ENCODE measurements at places on chromosomes 12 and 14.

GRCh38 chr14:102249981-102250380, 55.0 kb downstream of the MOK start:
- no peak for DNase-seq

- no peak for DNase-seq
Observed at GRCh38 chr12:49332441-49332861, 4.5 kb downstream of the C1QL4 start.

DNA sequence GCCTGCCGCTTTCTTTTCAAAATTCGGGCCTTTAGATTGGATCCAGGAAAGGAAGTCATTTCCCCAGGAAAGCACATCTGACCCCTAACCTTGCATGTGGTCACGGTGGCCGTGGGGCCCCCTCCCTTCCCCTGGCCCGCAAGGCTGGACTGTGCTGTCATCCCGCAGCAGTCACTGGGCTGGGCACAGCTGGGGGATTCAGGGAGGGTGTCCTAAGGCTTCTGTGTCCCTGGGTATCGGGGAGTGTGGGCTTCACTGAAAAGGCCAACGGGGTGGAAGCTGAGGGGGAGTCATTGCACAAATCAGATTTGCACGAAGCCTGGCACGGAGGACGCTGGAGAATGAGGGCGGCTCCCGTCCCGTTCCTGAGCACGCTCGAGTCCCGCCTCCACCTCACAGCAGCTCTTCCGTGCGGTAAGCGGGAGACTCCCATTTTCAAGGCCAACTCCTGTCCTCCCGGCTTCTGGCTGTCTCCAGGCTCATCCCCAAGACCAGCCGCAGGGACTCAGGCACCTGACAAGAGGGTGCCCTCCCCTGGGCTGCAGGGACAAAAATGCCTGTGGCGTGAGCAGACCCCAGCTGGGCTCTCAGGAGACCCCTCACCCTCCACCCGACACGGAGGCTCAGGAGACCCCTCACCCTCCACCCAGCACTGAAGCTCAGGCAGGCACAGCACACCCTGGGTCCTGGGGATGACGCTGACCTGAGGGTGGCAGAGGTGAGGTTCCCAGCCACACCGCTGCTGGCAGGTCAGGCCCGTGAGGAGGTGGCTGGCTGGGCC, 9.6 kb downstream of the XRCC3 start:
- no peak for DNase-seq

GRCh38 chr12:111192647-111193046, 176.2 kb downstream of the PHETA1 start:
- no peak for DNase-seq

DNA sequence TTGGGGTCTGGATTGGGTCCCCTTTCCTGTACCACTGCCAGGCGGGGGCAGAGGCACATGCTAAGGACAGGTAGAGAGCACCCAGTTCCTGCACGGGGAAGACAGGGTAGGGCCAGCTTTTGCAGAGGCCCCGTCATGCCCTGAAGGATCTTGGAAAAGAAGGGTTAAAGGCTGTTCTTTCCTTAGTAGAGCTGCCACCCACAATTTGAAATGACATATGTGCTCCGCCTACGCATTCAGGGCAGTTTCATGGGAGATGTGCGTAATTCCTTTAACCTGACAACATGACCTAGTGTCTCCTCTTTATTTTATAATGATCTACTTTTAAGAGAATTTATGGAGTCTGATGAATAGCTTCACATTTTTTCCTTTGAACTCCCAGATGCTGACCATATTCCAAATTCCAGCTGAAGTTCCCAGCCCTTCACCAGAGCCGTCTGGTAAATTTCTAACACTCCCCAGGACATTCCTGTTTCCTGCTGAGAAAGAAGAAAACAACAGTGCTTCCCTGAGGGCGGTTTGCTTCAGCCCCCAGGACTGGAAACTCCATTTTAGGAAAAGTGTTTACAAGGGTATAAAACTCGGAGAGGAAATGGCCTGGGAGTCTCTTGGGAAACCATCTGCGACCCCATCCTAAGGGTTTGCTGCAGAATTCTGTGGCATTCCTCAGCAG, 58.9 kb upstream of the PLEKHG3 start:
- DNase-seq, result no peak

GRCh38 chr14:61568572-61569011, 126.7 kb upstream of the HIF1A start:
- DNase-seq, result no peak

DNA sequence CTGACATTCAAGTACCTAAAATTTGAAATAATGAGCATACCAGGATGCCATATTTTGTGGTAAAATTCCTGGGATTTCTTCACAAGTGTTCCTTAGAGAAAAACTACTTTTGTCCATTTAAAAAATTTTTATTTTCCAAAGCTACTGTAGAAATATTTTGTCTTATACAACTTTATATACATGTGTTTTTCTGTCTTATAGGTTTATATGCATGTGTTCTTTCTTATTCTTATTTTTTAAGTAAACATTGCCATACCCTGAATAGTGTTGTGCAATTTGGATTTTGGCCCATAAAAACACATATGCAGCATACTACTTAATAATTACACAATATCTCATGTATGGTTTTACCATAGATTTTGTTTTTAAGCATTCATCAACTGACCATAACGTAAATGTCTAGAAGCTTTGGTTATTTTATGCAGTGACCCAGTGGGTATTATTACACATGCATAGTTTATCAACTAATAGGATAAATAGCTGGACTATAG, 1107.4 kb upstream of the SEL1L start:
- no peak for DNase-seq

- DNase-seq, result no peak
Observed at GRCh38 chr12:25376407-25376806, 125.7 kb upstream of the KRAS start.

DNA sequence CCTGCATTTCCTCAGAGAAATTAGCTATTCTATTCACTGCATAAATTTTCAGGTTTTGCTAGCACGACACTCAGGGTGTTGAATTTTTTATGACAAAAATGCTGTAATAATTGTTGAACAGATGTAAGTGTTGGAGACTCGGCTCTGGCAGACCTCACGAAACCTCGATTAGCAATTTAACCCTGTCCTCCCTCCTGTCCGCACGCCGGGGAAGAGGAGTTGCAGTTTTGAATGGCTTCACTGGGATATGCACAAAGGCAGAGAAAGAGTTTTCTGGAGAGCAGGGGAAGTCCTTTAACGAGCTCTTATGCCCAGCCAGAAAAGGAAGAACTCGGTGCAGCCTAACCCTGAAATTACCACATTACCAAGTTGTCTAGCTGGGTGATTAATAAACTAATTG, 661.1 kb downstream of the VRK1 start:
- no peak for DNase-seq

GRCh38 chr12:91423693-91424050, 241.1 kb upstream of the DCN start:
- DNase-seq, result no peak

DNA sequence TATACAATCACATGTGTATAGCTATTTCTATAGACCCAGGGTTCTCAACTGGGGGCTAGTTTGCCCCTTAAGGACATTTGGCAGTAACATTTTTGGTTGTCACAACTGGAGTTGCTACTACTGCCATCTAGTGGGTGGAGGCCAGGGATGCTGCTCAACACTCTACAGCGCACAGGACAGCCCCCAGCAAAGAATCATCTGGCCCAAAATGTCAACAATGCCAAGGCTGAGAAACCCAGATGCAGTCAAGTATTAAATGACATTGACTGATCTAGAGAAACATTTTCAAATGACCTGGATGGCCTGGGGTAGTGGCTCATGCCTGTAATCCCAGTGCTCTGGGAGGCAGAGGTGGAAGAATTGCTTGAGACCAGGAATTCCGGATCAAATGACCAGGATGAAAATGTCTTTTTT, 5.8 kb downstream of the WSB2 start:
- no peak for DNase-seq

GRCh38 chr14:39015360-39015961, 87.6 kb downstream of the SEC23A start:
- peak; percentile 15 for DNase-seq

DNA sequence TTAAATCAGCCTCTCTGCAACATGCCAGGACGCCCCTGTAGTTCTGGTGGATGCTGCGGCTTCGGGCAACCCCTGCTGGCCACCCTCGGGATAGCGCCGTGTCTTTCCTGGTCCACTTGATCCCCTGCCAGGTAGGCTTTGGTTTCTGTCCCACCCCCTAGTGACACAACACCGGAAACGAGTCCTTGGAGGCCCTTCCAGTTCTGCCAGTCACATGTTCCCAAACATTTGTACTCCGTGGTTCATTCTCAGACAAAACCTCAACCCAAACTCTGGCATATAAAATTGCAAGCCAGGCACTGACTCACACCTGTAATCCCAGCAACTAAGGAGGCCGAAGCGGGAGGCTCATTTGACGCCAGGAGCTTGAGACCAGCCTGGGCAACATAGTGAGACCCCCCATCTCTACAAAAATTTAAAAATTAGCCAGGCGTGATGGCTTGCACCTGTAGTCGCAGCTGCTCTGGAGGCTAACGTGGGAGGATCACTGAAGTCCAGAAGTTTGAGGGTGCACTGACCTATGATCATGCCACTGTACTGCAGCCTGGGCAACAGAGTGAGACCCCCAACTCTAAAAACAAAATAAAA, 37.0 kb downstream of the RASAL1 start:
- peak; percentile 57 for DNase-seq

DNA sequence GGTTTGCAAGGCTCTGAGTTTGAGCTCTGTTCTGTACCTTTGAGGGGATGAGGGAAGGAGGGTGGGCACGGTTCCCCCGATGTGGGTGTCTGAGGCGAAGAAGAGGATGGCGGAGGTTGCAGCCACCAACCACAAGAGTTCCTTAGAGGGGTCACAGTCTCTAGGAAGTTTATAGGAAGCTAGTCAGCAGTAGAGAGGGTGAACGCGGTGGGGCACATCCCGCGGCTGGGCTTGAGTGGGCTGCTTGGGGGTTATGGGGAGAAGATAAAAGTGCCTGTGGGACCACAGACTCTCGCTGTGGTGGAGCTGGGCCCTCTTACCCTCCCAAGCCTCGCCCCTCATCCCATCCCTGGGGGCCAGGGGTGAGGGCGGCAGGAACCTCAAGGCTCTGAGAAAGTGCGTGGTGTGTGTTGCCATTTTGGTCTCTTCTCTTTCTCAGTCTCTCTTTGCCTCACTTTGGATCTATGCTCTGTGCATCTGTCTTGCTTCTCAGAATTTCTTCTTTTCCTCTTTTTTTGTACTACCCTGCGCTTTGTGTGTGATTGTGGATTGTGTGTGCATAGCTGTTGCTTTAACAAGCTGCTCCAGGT, 2.7 kb downstream of the CD4 start:
- no peak for DNase-seq

DNA sequence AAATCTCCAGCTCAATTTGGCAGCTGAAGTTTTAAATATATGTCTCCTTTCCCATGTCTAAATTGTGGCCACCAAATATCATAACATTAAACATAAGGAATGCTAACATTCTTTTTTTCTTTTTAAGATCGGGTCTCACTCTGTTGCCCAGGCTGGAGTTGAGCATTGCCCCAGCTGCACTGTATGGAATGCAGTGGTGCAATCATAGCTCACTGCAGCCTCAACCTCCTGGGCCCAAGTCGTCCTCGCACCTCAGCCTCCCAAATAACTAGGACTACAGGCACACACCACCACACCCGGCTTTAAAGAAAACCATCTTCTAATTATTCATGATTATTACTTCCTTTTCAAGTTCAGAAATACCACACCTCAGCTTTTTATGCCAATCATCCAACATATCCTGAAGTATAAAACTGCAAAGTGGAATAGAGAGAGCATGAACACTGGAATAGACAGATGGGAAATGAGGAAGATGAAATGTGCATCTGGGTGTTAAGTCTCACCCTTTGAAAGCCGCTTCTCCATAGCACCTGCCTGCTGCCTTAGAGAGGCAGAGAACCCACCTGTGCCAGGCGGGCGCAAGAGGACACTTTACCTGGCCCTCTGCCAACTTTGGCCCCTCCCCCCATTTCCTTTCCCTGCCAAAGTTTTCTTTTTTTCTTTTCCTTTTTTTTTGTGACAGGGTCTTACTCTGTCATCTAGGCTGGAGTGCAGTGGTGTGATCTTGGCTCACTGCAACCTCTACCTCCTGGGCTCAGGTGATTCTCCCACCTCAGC, 2.8 kb upstream of the EML1 start:
- DNase-seq, result no peak

- DNase-seq, result no peak
Observed at GRCh38 chr12:87266305-87266704, 762.9 kb downstream of the C12orf50 start.
